NCI-H2107 (cell line): ENCODE measurements at places on chromosomes 5 and 9.

DNA sequence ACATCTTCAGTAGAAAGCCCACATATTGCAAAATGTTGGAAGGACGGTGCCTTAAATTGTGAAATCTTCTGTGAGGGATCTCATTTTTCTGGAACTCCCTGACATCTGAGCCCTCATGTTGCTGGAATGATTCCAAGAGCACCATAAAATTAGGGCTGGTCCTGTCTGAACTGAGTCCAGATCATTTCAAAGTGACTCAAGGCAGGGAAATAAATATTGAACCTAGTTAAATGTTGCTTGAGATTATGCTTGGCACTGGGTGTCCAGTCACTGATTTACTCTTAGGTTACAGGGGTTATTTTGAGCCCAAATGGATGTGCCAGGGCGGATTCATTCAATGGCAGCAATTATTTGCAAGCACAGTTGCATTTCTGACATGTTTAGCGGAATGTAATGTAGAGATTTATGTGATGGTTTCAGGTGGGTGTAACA, 437.0 kb downstream of the PIK3R1 start:
- DNase-seq: no peak

DNA sequence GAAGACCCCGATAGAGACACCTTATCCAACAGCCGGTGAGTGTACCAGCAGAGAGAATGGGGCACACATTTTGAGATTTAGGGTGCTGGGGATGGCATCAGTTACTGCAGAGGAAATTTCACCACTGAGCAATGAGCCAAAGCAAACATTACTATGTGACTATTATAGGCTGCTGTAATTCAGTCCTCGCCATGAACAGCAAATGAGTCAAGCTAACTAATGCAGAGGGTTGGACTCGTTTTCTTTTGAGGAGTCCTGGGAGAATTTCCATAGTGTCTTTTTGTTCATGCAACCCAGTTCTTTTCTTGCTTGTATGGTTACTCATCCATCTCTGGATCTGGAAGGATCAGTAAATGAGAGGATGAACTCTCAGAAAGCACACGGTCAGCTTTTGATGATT, 323.8 kb downstream of the PSAT1 start:
- DNase-seq: no peak

- no peak for DNase-seq
Observed at GRCh38 chr5:112407666-112408065, 11.4 kb downstream of the EPB41L4A start.

DNA sequence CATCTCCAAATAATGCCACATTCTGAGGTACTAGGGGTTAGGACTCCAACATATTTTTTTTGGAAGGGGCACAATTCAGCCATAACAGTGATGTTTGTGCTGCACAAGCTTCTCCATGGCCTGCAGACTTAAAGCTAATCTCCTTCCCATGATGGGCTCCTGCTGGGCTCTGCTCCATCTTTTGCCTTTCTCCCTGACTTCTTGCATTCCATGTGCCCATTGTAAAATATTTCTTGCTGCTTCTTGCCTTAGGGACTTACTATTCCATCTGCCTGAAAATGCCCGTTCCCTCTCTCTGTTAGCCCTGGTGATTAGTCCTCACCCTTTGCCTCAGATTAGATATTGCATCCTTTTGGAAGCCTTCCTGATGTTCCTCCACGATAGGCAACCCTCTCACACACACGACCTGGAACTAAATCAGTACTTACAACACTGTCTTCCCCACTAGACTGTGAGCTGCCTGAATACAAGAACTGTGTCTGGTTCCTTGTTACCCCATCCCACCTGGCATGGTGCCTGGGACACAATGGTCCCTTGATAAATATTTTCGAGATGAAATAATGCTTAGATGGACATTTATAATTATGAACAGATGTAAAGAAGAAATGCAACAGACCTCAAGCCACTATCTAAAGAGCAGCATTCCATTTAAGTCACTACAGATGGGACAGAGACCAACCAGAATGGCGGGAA, 33.5 kb downstream of the OR1J1 start:
- no peak for DNase-seq

DNA sequence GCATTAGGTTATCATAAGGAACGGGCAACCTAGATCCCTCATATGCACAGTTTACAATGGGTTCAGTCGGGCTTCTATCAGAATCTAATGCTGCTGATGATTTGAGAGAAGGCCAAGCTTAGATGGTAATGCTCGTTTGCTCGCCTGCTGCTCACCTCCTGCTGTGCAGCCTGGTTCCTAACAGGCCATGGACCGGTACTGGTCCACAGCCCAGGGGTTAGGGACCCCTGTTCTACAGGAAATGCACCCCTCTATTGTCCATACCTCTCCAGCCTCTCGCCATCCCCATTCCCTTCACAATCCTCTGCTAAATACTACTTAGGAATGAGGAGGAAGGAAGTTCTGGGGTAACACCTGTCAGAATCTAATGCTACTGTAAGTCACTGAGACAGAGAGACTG, 75.1 kb downstream of the OXCT1 start:
- no peak for DNase-seq

GRCh38 chr5:146528236-146528635, 12.2 kb upstream of the GPR151 start:
- DNase-seq: no peak

GRCh38 chr9:88991066-88992034, at the start of gene S1PR3:
TSS of gene S1PR3 (plus strand) at chr9:88991468. CDS start at chr9:89001201, 9,733 bp downstream.
- no peak for DNase-seq

DNA sequence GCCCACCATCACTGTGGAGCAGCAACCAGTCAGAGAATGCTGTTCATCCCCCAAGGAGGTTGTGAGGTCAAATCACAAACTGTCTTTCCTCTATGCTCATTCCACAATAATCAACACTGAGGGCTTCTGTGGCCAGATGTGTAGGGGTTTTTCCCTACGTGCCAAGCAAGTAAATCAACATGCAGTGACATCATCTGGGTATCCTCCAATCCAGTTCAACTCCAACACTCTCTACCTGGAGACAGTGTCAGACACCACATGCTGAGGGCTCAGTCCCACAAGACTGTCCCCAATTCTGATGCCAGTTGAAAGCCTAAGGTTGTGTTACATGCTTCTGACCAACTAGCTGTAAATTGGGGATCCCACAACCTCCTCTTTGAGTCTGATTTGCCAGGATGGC, 57.3 kb upstream of the DMRT1 start:
- DNase-seq: no peak

GRCh38 chr5:92979716-92980115, 601.3 kb downstream of the NR2F1-AS1 start:
- no peak for DNase-seq

DNA sequence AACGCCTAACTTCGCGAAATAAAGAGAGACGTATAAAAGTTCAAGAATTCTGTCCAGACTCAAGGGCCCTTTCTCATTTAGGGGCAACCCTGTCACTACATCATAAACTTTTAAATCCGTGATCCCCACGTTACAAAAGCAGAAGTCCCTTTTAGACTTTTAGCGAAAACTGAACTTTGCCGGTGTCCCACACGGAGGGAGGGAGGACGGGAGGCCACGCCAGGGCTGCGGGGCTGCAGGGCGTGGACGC, 515 bp upstream of the F2R start:
- DNase-seq: no peak

GRCh38 chr9:79652598-79652997, 80.8 kb downstream of the TLE4 start:
- DNase-seq: no peak

- DNase-seq: no peak
Observed at GRCh38 chr5:90015584-90016018, 394.0 kb downstream of the CETN3 start.

GRCh38 chr9:121473229-121473628, 26.4 kb downstream of the GGTA1 start:
- DNase-seq: no peak

- DNase-seq: no peak
Observed at GRCh38 chr5:18968966-18969365, 1019.0 kb downstream of the CDH18 start.

- no peak for DNase-seq
Observed at GRCh38 chr5:171492781-171493180, 73.3 kb downstream of the FGF18 start.

DNA sequence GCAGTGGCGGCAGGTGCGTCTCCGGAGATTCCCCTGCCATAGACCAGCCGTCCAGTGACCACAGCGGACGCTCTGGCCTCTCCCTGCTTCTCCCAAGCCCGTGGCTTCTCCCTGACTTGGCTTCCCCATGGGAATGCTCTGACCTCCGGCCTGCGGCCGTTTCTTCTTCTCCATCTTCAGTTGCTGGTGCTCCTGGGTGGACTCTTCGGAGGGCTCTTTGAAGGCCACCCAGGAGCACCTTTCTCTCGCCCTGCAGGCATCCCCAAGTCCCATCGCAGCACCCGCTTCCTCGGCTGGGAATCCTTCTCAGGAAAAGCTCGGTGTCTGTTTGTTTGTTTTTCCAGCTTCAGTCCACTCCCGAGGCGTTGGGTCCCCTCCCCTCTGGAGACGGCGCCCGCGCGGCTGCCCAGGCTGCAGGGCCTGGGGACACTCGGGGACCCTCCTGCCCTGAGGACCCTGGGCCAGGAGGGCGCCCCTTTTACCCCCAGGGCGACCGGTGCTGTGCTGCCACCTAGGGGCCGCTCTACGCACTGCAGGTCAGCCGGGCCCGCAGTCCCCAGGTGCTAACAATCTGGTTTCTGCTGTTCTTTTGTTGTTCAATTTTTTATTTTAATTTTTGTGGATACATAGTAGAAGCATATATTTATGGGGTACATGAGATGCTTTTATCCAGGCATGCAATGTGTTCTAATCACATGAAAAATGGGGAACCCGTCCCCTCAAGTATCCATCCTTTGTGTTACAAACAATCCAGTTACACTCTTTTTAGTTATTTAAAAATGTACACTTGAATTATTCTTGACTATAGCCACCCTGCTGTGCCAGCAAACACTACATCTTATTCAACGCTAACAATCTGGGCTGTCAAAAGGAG, 197.9 kb upstream of the ADAMTS16 start:
- no peak for DNase-seq

DNA sequence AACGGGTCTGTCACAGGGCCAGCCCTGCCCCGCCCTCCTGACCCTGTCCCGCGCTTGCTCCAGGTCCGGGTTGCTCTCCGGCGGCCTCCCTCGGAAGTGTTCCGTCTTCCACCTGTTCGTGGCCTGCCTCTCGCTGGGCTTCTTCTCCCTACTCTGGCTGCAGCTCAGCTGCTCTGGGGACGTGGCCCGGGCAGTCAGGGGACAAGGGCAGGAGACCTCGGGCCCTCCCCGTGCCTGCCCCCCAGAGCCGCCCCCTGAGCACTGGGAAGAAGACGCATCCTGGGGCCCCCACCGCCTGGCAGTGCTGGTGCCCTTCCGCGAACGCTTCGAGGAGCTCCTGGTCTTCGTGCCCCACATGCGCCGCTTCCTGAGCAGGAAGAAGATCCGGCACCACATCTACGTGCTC, 4.2 kb downstream of the B4GALT7 start:
- DNase-seq: no peak

- DNase-seq: no peak
Observed at GRCh38 chr5:34597034-34598027, 58.8 kb upstream of the RAI14 start.
